Activated CD4-positive, alpha-beta T cell treated with anti-CD3 and anti-CD28 coated beads for 1 hour (primary cell): ENCODE measurements at places on chromosomes 16 and 17.

- no peak for DNase-seq
Observed at GRCh38 chr17:68670967-68671693, 70.0 kb upstream of the FAM20A start.

DNA sequence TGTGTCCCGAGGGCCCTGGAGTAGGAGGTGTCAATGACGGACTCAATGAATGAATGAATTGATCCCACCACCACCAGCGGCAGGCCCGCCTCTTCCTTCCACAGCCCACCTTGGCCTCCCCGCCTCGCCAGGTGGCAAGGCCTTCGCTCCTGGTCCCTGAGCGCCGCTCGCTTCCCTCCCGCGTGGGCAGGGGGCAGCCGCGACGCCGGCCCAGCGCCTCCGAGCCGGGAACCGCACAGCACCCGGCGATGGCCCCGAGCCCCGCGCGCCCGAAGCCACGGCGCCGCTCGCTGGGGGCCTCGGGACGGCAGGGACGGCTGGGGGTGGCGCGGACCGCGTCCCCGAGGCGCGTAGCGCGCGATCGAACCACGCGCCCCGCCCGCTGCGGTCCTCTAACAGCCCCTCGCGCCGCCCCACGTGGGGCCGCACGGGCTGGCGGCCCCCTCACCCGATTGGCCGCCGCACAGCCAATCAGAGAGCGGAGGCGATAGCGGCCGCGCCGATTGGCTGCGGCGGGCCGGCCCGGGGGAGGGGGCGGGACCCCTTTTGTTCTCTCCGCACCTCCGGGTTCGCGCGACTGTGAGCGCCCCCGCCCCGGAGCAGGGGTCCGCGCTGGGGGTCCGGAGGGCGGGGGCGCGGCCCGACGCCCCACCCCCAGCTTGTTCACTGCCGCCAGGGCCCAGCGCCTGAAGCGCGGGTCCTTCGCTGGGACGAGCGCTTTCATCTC lies 31.4 kb downstream of the ACTG1 start:
- peak; percentile 49 for DNase-seq

- no peak for DNase-seq
Observed at GRCh38 chr17:60631119-60631518, 31.1 kb downstream of the PPM1D start.

GRCh38 chr17:63626551-63627180 lies 4.4 kb downstream of the MAP3K3 start:
- no peak for DNase-seq

DNA sequence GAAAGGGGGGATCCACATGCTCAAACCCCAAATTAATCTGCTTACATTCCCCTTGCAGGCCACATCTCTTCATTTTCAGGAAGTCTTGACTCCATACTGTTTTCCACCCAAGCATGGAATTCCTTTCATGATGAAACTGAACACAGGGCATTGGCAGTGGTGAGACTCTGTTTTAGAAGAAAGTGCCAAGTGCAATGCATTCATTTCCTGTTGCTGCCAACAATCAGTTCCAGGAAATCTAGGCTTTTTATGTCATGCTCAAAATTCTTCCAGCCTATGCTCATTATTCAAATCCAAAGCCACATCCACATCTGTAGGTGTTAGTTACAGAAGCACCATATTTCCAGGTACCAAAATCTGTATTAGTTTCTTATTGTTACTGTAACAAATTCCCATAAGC lies 4.1 kb downstream of the CCL2 start:
- no peak for DNase-seq

DNA sequence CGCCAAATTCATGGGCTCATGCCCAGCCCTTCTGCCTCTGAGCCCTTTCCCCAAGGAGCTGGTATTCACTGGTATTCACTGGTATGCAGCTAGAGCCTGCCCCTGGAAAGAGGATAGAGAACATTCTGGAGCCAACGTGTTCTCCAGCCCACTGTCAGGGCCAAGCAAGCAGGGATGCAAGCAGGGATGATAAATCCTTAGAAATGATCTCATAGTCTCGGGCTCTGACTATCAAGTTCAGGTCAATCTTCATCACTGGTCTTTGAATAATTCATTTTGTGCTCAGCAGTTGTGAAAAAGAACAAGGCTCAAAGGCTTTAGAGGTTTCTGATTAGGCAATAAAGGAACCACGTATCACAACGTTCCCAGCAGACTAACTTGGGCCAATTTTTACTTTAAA lies 57.3 kb downstream of the CACNG5 start:
- DNase-seq = no peak

DNA sequence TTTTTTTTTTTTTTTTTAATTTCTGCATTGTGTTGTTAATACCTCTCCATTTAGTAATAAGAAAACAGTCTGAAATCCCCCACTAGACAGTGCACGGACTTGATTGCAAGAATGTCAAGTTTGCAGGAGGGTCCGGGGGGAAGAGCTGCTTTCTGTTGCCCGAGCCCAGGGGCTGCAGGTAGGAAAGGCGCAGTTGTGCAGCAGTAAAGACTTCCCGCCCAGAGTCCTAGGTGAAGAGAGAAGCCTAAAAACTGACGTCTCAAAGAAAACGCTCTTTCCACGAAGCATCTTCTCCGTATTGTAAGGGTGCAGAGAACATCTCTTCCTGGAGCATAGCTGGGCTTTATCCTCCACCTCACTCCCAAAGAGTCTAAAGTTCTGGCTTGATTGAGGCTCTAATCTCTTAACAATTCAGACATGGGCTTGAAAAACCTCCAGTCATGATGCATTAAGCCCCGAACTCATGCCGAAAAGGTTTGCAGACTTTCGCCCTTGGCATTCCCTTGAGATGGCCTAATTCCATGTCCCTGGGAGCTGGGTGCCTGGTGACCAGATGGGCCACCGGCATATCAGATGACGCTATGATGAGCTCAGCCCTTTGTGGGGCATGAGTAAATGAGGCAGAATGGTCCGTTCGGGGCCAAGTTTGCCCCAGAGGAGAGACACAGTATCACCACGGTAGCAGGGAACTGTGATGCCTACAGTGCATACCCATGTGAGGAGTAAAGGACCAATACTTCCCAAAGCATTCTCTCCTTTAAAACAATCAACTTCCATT lies 436.2 kb upstream of the ZFHX3 start:
- no peak for DNase-seq

DNA sequence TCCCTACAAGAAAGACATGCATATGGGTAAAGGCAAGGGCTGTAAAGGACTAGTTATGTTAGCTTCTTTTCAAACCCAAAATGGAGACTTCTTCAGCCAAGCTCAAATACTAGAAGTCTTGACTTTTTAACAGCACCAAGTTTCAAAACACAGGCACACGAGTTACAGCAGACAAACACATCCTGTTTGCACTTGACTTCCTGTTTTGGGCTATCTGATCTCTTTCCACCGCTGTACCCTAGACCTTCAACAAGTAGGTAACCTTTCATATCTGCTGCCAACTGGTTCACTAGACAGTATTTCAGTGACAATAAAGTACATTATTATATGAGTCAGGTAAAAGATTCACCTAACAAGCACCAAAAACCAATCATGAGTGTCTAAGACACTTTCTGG lies 12.3 kb downstream of the RFFL start:
- no peak for DNase-seq

- no peak for DNase-seq
Observed at GRCh38 chr16:85200471-85201278, 88.4 kb upstream of the CIBAR2 start.

GRCh38 chr17:691423-691822 lies 23.2 kb downstream of the VPS53 start:
- DNase-seq = no peak

DNA sequence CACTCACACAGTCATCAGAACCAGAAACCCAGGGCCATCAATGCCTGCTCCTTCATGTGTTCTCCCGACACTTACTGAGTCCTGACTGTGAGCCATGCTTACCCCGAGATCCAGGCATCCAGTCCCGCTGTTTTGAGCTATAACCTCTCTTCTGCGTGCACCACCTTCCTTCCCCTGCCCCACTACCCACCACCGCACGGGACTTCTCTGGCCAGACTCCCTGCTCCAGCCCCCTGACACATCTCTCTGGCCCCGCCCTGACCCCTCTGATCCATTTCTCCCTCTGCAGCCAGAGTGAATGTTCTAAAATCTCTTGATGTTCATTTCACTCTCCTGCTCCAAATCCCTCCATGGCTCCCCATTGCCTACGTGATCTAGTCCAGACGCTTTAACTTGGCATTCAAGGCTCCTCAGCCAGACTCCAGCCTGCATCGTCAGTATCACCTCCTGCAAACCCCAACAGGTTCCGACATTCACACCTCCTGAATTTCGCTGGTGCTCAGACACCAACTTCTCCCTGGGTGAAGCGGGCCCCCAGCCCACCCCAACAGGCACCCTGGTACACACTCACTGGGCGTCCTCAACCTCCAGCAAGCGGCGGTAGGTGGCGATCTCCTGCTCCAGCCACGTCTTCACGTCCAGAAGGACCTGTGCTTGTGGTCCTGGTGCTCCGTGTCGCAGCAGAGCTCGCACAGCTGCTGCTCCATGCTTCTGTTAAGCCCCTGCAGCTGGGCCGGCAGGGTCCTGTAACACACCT lies 3.1 kb upstream of the KRT17 start:
- no peak for DNase-seq

DNA sequence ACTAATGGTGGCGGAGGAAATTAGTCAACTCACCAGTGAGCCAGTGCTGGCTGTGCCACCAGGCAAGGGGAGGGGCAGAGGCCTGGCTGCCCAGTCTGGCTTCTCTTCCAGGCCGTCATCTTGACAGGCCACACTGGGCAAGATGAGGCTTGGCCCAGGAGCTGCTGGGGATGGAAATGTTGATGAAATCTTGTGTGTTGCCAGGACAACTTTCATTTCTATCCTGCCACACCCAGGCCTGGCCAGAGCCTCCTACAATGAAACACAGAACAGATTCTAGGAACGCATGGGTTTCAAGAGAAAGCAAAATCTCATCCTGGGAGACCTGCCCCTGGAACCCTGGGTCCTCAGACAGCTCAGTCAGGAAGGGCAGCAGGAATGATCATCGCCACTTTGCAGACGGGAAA lies 9.3 kb downstream of the HEXIM2 start:
- no peak for DNase-seq

GRCh38 chr16:10240854-10241613 lies 58.8 kb upstream of the GRIN2A start:
- DNase-seq = no peak

GRCh38 chr17:44556166-44556831 lies 985 bp upstream of the FZD2 start:
- no peak for DNase-seq

DNA sequence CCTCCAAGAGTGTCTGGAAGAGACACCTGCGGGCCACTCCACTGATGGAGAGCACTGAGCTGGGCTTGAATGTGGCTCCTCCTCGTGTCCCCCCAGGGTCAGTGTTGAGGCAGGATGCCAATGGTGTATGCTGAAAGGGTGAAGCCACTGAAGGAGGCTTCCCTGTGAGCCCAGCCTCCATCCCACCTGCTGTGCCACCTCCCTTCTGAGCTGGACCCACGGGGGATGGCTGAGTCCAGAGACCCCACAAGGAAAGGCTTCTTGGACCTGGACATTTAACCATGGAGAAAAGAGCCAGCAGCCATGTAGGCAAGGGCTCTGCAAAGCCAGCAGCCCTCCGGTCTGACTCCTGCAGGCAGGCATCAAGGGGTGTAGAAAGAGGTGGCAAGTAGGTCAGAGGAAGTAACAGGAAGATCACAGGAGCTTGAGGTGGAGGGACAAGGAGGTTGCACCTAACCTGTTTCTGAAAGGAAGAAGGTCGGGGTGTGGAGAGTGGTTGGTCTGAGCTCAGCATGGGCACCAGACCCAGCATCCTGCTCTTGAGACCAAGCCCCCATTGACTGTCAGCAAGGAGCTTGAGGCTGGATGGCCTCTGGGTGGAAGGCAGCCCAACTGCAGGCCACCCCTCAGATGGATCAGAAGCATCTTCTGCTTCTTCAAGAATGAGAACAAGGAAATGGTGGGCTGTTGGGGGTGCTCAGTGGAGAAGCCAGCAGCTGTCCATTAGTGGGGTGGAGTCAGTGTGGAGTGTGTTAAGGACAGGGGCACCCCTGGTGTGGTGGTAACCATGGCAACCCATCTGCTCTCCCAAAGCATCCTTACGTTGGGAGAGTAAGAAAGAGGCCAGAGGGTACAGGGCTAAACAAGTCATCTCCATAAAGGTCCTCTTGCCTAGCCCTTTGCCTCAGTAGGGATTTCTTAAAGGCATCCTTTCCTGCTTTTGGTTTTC lies 80.7 kb downstream of the PLD6 start:
- DNase-seq = no peak

DNA sequence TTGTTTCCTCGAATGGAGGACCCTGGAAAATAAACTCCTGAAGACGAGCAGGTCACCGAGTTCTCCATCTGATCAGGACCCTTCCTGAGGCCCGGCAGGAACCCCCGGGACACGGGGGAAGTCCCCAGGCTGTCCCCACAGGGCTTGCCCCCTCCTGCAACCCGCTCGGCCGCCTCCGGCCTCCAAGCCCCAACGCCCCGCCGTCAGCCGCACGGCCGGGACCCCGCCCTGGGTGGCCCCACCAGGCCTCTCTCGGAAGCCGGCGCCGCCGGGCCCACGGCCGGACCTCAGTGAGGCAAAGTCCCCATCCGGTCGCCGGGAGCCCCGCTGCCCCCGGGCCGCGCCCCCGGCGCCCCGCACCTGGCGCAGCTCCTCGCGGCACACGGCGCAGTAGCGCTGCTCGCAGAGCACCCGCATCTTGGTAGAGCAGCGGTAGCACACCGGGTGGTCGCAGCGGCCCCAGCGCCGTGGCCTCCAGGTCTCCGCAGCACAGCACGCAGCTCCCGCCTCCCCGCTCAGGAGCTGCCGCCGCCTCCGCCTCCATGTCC lies 383 bp downstream of the ZNF598 start:
- DNase-seq = no peak

GRCh38 chr17:20805751-20806150 lies 226.2 kb downstream of the CDRT15L2 start:
- no peak for DNase-seq

GRCh38 chr17:75843577-75844529 lies at the start of gene UNC13D:
Gene UNC13D (minus strand): TSS chr17:75844404. CDS start chr17:75844337, 67 bp downstream.
- DNase-seq = peak; percentile 47

GRCh38 chr17:12730931-12731521 lies 58.3 kb upstream of the ARHGAP44 start:
- DNase-seq = no peak

DNA sequence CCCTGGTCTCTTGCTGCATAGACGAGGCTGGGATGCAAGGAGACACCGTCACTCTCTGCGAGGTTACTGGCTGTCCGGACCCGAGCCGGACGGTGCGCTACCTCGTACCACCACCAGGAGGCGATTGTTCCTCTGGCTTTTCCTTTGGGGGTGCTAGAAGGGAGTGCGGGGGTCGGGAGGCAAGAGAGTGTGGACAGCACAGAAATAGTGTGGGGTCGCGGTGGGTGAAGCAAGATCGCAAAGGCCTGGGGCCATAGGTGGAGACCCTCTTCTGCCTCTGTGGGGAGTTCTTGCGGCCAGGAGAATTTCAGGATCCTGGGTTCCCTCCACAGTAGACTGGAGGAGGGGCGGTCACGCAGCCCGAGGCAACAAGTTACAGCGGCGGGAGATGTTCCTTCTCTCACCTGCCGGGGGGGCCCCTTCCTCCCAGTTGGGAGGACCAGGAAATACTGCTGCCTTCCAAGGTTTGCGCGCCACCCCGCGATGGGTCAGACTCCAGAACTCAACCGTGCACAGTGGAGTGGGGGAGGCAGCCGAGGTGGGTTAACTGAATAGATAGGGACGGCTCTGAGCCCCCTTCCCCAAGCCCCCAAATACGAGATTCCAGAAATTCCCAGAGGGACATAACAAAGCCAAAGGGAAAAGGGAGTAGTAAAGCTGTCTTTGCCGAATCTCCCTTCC lies 6.9 kb downstream of the PHOSPHO1 start:
- peak; percentile 50 for DNase-seq
